Activated naive CD8-positive, alpha-beta T cell treated with anti-CD3 and anti-CD28 coated beads, Interleukin-2, amount 10 ng/mL, durations not matched to agents 7 days and 5 days (primary cell): ENCODE measurements at places on chromosomes 3 and 15. TPM values are rescaled to one million over a fixed set of nuclear protein-coding genes. Genes with fewer than 3 reads are reported as not detected.

DNA sequence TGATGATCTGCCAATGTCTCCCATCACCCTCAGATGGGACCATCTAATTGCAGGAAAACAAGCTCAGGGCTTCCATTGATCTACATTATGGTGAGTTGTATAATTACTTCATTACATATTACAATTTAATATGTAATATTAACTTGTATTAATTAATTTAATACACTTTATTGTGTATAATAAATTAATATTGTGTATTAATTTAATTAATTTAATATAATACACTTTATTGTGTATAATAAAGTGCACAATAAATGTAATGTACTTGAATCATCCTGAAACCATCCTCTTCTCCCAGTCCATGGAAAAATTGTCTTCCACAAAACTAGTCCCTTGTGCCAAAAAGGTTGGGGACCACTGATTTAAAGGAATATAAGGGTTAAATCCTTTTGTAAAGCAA is 123.4 kb downstream of the FBN1 start:
- DNase-seq, result no peak

- no peak for DNase-seq
Measured at GRCh38 chr3:196519718-196520082, 4.6 kb upstream of the SMCO1 start.

- DNase-seq, result no peak
Measured at GRCh38 chr15:93028111-93028631, 60.8 kb downstream of the RGMA start.

GRCh38 chr3:59401924-59402323 is 352.1 kb upstream of the CFAP20DC start:
- DNase-seq, result no peak

DNA sequence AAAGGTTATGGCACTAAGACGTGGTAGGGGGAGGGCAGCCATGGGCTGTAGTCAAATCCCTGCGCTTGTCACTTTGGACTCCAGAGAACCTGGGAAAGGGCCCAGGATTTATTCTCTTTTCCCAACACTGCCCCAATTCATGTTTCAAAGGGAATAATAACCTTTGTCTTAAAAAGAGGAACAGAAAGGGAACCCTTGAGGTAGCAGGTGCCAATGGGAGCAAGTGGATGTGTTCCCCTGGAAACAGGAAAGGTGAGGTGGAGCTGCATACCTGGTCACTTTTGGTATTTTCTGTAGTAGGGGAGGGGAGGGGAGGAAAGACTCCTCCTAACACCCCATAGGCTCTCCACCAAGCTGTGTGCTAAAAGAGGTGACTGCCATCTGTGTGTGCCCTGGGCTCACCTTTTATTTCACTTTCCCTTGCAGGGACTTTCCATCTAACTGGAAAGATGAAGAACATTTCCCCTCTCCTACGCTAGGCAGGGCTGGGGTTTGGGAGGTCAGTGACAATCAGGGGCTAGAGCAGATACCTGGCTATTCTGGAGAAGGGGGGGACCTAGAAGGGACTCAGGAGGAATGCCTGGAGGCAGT is 6.1 kb upstream of the CHST14 start:
- no peak for DNase-seq

DNA sequence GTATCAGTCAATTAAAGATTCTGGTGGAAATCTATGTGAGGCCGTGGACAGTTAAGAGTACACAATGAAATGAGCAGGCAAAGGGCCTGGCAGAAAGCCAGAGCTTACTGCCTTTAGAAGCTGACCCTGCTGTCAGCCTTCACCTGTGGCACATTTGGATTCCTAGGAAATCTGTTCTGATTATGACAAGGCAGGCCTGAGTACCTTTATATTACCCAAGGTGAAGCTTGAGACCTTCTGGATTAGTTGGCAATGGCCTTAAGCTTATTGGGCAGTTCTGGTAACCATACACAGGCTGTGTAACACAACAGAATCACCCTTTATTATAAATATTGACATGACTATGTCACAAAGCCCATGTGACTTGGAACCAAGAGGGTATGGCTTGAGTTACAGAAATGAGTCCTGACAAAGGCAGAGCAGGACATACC is 43.2 kb downstream of the NBEAL2 start:
- no peak for DNase-seq

DNA sequence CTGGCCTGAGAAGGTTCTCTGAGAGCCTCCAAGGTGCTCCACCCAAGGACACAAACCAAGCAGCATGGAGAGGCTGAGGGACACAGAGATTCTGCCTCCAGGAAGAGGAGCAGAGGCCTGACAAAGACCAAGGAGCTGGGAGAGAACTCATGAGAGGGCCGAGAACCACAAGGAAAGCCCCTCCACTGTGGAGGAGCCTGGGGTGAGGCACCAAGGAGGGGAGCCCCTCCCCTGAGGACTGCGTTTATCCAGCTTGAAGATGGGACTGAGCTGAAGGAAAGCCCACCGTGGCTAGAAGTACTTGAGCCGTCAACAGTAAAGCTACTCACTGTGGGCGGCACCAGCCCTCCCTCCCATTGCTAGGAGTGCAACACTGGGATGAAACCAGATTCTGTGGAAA is 63.1 kb upstream of the MEF2A start:
- no peak for DNase-seq

GRCh38 chr3:60633644-60634043 is 617.6 kb downstream of the FHIT start:
- DNase-seq, result no peak

GRCh38 chr15:64774629-64775493 is 528 bp downstream of the RBPMS2 start:
- DNase-seq, result peak; percentile 47

GRCh38 chr15:60672400-60672799 is 193.5 kb upstream of the ICE2 start:
- no peak for DNase-seq

GRCh38 chr3:183548262-183548769 is 7.2 kb downstream of the KLHL6 start:
- no peak for DNase-seq

DNA sequence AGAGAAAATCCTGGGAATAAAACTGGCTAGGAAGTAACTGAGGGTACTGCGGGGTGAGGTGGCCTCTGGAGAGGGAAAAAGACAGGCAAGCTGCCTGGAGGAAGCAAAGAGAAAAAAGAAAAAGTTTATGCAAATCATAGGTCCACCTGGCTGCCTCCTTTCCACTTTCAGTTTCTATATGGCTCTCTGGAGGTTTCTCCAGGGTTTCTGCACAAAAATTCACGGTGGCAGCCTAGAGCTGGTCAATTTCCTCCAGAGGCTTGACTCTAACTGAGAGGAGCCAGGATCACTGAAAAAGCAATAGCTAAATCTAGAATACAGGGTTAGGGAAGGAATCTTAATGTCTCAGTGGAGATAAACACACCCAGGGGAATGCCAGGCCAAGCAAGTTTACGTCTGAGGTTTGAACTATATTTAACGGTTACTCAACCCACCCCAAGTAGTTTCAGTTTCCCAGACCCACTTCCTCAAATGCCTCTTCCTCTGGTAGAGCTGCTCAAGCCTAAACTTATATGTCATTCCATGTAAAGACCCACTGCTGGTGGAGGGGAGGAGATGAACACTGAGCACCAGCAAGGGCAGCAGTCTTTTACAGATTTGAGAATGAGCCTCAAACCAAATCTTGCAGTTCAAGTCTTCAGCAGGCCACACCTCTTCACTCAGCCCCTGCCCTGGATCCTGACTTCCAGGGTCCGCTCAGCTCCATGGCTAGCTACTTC is 5.7 kb downstream of the LYSMD2 start:
- peak; percentile 47 for DNase-seq

DNA sequence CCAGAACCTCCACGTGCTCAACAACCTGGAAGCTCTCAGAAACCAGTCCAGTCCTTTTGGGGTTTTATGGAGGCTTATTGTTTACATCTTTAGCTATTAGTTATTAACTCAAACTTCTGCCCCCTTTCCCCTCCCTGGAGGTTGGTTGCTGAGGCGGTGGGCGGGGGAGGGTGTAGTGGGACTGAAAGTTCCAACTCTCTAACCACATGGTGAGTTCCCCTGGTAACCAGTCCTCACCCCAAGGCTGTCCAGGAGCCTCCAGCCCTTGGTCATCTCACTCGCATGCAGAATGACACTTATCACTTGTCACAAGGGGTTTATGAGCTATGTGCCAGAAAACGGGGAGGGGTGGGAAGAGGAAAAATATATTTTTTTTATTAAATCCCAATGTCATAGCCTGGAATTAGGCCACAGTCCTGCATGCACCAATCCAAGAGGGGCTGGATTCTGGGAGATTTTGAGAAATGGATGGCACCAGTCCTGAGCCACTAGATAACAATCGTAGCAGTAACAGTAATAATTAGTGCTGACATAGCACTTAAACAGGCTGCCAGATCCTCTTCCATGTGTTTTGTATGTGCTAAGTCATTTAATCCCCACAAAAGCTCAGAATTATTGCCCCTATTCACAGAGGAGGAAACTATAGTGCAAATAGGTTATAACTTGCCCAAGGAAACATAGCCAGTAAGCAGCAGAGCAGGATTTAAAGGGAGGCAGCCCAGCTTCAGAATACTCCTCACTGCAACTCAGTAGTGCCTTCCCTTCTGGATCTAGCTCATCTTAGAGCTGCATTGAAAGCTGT is 85.7 kb downstream of the CRYGS start:
- DNase-seq, result no peak

DNA sequence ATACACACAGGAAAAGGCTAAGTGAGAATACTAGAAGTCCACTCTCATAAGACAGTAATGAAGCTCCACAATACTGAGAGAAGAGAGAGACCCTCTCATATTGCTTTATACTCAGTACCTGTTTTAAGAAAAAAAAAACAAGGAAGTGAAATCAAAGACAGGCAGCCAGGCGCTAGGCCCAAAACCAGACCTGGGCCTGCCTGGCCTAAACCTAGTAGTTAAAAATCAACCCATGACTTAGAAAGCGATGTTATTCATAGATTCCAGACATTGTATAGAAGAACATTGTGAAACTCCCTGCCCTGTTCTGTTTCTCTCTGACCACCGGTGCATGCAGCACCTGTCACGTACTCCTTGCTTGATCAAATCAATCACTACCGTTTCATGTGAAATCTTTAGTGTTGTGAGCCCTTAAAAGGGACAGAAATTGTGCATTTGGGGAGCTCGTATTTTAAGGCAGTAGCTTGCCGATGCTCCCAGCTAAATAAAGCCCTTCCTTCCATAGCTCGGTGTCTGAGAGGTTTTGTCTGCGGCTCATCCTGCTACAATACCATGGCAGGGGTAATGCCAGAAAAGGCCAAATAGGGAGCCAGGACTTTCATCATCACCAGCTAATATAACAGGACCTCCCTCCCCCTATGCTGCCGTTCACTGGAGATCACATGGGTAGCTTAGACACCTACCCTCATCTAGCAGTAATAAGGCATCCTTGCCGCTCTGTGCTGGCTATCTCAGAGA is 1294.1 kb downstream of the NSUN3 start:
- DNase-seq, result no peak

DNA sequence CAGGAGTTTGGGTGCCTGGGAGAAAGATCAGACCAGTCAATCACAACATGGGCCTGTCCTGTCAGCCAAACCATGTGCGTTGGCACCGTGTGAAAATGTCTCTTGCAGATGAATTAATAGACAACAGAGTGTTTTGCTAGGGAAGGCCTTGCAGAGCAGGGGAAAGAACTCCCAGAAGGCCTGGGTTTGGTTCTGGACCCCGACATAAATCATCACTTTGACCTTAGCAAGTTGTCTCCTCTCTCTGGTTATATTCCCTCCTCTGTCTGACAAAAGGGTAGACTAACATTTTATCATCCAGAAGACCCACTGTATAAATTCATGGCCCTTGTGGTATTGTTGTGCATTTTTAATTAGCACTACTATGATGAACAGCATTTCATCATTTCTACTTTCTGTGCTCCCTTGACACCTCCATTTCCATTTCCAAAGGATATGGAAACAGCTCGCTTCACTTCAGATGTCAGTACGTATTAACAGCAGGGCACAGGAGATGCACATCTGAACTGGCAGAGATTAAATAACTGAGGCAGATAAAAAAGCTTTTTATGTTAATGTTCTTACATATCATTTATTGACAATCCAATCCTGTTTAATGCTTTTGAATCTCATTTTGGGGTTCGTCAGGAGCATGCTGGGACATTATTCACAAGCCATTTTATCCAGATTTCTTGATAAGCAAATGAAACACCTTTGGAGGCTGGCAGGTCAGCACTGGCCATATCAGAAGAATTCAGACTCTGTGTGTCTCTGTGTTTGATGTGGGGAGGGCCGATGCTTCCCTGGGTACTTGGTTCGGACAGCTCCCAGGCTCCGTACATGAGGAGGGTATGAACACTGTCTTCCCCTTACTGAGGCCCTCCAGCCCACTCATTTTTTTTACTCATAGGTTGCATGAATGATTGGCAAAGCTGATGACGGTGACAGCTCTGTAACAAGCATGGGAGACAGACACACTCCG is 28.2 kb upstream of the IL12A start:
- no peak for DNase-seq

- DNase-seq, result no peak
Measured at GRCh38 chr3:150765949-150766720, 3.2 kb upstream of the SIAH2 start.

DNA sequence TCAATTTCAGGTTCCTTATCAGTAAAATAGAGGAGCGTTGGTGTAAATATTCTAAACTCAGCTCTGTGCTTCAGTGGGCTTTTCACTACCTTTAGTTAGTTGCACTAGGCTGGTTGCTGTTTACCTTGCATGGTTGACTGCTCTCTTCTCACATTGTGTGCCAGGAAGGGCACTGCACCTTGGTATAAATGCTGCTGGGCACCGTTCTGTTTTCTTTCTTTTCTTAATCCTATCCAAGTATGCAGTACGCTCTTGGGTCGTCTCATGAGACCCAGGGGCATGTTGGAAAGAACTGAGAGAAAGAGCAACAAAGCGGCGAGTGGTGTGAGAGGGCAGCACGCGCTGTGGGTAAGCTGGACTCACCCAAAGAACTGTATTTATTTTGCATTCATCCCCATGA is 22.4 kb downstream of the KCNMB2 start:
- DNase-seq, result no peak

SLCO2A1 gene
- not detected for total RNA-seq

EAF2 gene
- total RNA-seq, result 11.4 TPM

PAK6 gene
- total RNA-seq, result 0.91 TPM

SPSB4 gene
- total RNA-seq, result not detected
